ENCODE measurements at places on chromosomes 1 and 21.
A peak's percentile ranks its signal among the peaks of the same experiment; 100 is the strongest.

DNA sequence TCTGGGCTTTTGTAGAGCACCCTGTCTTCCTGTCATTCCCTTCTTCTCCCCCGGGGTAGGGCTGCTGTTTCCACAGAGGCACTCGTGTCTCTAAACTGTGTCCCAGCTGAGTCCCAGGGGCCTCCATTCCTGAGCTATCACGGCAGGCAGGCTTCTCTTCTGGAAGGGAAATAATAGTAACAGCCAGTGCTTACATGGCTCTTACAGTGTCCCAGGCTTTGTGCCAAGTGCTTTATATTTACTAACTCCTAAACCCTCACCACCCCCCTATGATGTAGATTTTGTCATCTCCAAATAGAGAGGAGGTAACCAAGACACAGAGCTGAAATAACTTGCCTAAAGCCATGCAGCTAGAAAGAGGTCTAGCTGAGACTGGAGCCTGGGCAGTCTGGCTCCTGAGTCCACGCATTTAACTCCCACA lies 1.4 kb upstream of the CELF3 start:
- no peak overlapping the region for H3K27ac ChIP-seq
- no peaks in the 10 kb centered on the region for H3K36me3 ChIP-seq

- H3K4me1 ChIP-seq, result peaks cover 61% of the 10 kb centered on the region
- H3K27ac ChIP-seq, result peak overlapping the region; percentile 98
- H3K36me3 ChIP-seq, result peaks cover 52% of the 10 kb centered on the region
- DNase-seq, result no peak
Measured at GRCh38 chr1:112673592-112674439, 643 bp upstream of the MOV10 start.

- H3K27ac ChIP-seq, result no peak overlapping the region
- H3K36me3 ChIP-seq, result no peaks in the 10 kb centered on the region
- H3K4me3 ChIP-seq, result no peak overlapping the region
- peaks cover 11% of the 10 kb centered on the region for H3K4me1 ChIP-seq
- H3K27me3 ChIP-seq, result peaks cover 3% of the 10 kb centered on the region
Measured at GRCh38 chr1:10687782-10688408, 108.6 kb downstream of the CASZ1 start.

DNA sequence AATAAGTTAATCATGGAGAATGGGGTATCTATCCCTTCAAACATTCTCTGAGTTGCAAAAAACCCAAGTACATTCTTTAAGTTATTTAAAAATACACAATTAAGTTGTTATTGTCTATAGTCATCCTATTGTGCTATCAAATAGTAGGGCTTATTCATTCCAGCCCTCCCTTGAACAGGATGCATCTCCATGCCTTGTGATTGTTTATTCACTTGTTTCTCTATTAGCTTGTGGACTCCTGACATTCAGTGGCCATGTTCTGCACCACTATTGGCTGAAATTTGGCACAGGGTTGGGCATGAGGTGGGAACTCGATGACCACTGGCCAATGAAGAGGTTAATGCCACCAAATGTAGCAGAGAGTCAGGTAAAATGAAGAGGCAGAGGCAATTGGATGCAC lies 272.8 kb downstream of the TNR start:
- no peaks in the 10 kb centered on the region for H3K36me3 ChIP-seq
- no peaks in the 10 kb centered on the region for H3K4me1 ChIP-seq
- no peak for DNase-seq
- no peak overlapping the region for H3K27ac ChIP-seq
- H3K27me3 ChIP-seq, result peaks cover 12% of the 10 kb centered on the region

DNA sequence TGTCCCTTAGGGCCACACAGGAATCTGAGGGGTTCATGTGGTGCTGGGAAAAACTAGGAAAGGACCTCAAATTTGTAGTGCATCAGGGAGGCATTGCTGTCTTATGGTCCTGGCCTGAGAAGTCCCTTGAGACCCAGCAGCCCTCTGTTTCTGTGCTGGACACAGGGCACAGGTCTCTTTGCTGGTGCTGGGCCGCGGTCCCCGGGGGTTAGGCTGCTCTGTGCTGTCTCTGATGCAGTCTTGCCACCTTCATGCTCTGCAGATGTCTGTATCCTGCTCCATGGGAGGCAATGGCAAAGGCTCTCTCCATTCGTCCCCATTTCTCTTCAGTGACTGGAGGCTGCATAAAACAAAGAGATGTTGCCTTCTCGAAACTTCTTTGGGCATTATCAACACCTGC lies 13.0 kb downstream of the EDARADD start:
- H3K27ac ChIP-seq, result no peak overlapping the region
- H3K36me3 ChIP-seq, result peaks cover 7% of the 10 kb centered on the region
- no peaks in the 10 kb centered on the region for H3K4me1 ChIP-seq
- H3K27me3 ChIP-seq, result peaks cover 3% of the 10 kb centered on the region
- no peak overlapping the region for H3K4me3 ChIP-seq

DNA sequence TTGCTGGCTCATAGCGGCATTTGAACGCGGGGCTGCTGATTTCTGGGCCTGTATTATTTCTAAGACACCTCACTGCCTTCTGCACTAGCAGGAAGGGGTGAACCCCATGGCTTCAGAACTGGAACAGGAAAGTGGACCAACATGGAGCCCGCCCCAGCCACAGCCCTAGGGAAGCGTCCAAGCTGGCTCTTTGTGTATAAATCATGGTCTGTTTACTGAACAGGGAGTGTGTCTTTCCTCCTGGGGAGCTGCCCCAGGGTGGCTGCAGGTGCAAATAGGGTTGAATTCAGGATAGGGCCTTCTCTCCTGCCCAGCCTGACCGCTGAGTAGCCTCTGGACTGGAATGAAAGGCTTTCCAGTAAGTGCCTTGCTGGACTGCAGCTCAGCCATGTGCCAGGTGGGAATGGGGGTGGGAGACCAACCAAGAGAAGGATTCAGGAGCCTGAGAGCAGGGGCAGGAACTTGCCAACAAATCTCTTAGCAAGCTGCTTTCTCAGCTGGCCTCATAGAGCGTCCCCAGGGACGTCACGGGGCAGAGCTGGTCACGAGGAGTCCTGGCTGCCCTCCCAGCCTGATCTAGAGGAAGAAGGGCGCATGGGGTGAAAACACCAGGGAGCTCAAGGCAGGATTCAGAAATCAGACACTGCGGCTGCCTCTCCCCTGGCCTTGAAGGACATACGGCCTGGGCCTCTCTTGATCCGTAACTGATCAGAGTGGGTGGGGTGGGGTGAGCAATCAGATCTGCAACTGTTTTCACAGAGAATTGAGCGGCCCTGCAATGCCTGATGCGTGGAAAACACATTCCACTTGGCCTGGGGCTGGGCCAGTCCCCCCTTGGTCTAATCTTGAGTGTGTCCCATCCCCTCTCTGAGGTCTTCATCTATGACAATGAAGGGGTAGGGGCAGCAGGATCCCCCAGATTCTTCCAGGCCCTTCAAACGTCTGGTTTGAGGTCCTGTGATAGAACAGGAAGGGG lies 56.5 kb upstream of the SELENON start:
- no peak for DNase-seq
- no peaks in the 10 kb centered on the region for H3K36me3 ChIP-seq
- no peak overlapping the region for H3K4me3 ChIP-seq
- peaks cover 25% of the 10 kb centered on the region for H3K27me3 ChIP-seq
- no peak overlapping the region for H3K27ac ChIP-seq

DNA sequence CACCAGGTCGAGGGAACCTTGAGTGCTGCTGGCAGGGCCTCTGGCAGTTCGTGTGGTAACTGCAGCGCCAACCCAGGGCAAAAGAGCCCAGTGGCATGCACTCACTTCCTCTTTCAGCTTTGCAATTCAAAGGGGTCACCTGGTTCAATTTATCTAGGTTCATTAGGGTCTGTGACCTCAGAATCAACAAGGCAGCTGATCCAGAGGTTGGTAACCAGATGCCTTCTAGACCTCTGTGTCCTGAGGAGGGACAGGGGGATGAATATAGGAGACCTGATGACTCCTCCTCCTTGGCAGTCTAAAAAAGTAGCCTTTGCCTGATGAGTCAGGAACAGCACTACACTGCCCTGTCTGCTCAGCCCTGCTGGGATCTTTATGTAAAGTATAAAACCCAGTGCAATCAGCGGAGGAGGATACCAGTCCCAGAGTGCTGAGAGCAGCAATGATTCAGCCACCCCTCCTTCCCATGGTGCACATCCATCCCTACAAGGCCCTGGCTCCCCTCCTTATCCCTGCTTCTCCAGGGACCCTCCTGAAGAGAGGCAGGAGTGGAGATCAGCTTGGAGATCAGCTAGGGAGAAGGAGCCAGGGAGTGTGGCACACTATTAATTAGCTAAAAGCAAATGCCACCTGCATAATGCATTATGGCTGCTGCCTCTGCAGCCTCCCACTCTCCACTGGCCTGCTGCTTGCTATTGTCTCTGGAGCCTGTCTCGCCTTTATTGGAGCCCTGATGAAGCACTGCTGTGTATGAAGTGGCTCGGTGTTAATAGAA lies 11.2 kb upstream of the FMOD start:
- no peaks in the 10 kb centered on the region for H3K36me3 ChIP-seq
- H3K27ac ChIP-seq, result no peak overlapping the region
- no peak overlapping the region for H3K4me3 ChIP-seq

DNA sequence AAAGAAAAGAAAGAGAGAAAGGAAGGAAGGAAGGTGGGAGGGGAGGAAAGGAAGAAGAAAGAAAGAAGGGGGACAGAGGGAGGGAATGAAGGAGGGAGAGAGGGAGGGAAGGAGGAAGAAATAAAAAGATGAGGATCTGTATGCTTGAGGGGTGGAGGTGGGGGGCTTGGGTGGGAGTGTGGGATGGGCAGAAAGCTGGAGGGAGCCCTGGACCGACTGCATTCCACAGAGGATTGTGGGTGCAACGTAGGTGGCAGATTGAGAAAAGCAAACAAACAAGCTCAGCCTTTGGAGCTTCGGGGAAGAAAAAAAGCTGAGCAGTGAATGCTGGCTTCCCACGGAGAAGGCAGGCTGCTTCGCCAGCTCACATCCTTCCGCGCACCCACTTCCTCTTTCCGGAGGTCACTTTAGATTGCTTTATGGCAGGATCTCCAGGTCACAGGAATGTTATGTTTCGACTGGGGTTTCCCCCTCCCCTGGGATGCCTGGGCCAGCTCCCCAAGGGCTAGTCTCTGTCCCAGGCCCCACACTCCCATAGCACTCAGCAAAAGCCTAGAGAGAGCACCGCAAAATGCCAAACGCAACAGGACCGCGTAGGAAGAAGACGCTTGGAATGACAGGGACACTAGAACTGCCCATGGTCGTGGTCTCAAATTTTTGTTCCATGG lies 20.7 kb upstream of the LGALS8 start:
- no peaks in the 10 kb centered on the region for H3K36me3 ChIP-seq
- H3K27me3 ChIP-seq, result peaks cover 3% of the 10 kb centered on the region
- H3K27ac ChIP-seq, result peak overlapping the region; percentile 53
- H3K4me3 ChIP-seq, result peak overlapping the region; percentile 30

DNA sequence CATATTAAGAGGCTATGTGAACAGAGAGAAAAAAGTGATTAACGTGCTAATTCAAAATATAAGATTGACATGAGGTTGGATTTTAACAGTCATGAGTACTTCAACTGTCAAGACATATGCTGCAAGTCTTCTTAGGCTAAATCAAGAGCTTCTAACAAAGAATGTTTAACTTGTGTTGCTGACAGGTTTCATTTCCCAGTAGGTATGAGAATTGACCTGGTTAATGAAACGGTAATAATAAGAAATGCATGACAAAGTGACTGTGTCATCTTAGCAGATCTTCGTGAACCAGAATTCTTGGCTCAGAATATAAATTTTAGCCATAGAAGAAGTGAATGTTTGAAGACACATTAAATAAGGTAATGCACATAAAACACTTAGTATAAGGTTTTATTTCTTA lies 132.6 kb upstream of the PTGFR start:
- no peak for DNase-seq
- H3K27me3 ChIP-seq, result no peaks in the 10 kb centered on the region
- H3K4me1 ChIP-seq, result no peaks in the 10 kb centered on the region
- H3K27ac ChIP-seq, result no peak overlapping the region

GRCh38 chr1:165474196-165474595 lies 29.3 kb upstream of the RXRG start:
- no peak overlapping the region for H3K4me3 ChIP-seq
- no peak for DNase-seq
- H3K27ac ChIP-seq, result no peak overlapping the region
- peaks cover 16% of the 10 kb centered on the region for H3K27me3 ChIP-seq

DNA sequence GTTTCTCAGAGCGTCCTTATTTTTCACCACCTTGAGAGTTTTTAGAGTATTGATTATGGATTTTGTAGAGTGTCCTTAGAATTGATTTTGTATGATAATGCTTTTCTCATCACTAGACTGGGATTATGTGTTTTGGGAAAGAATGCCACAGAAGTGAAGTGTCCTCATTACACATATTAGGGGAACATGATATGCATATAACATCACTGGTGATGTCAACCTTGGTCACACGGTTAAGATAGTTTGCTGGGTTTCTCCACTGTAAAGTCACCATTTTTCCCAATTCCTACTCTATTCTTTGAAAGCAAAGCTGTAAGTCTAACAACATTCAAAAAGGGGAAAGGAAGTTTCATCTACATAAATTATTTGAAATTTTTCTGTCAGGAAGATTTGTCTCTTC lies 39.6 kb upstream of the PALMD start:
- no peak for DNase-seq
- H3K36me3 ChIP-seq, result no peaks in the 10 kb centered on the region
- no peak overlapping the region for H3K27ac ChIP-seq
- no peaks in the 10 kb centered on the region for H3K27me3 ChIP-seq
- no peaks in the 10 kb centered on the region for H3K4me1 ChIP-seq

- H3K27ac ChIP-seq, result peak overlapping the region; percentile 94
- H3K4me3 ChIP-seq, result peak overlapping the region; percentile 92
- DNase-seq, result peak; percentile 63
- peaks cover 36% of the 10 kb centered on the region for H3K36me3 ChIP-seq
- peaks cover 2% of the 10 kb centered on the region for H3K27me3 ChIP-seq
Measured at GRCh38 chr1:209672705-209673630, 2.2 kb upstream of the G0S2 start.

- peak overlapping the region; percentile 88 for H3K4me3 ChIP-seq
- H3K27me3 ChIP-seq, result peaks cover 24% of the 10 kb centered on the region
- no peak for DNase-seq
- no peak overlapping the region for H3K27ac ChIP-seq
- no peaks in the 10 kb centered on the region for H3K36me3 ChIP-seq
Measured at GRCh38 chr1:113388621-113389358, 1.5 kb upstream of the MAGI3 start.

GRCh38 chr1:9413071-9413876 lies 120.6 kb downstream of the SPSB1 start:
- DNase-seq, result peak; percentile 52
- H3K36me3 ChIP-seq, result no peaks in the 10 kb centered on the region
- H3K4me1 ChIP-seq, result peaks cover 50% of the 10 kb centered on the region
- peaks cover 11% of the 10 kb centered on the region for H3K27me3 ChIP-seq
- peak overlapping the region; percentile 82 for H3K27ac ChIP-seq
- peak overlapping the region; percentile 57 for H3K4me3 ChIP-seq

GRCh38 chr1:110771245-110772022 lies 96.7 kb upstream of the KCNA3 start:
- H3K27ac ChIP-seq, result no peak overlapping the region
- no peak for DNase-seq
- H3K4me3 ChIP-seq, result no peak overlapping the region

- no peak overlapping the region for H3K27ac ChIP-seq
- no peak for DNase-seq
- H3K4me1 ChIP-seq, result no peaks in the 10 kb centered on the region
- no peak overlapping the region for H3K4me3 ChIP-seq
- H3K27me3 ChIP-seq, result no peaks in the 10 kb centered on the region
- H3K36me3 ChIP-seq, result no peaks in the 10 kb centered on the region
Measured at GRCh38 chr1:185911978-185912377, 177.8 kb downstream of the HMCN1 start.
